ENCODE measurements at places on chromosomes 12 and 14.

- no peak for DNase-seq
Observed at GRCh38 chr12:129496226-129496625, 407.6 kb downstream of the TMEM132D start.

GRCh38 chr12:123743002-123743401 lies 19.1 kb upstream of the DNAH10 start:
- no peak for DNase-seq

DNA sequence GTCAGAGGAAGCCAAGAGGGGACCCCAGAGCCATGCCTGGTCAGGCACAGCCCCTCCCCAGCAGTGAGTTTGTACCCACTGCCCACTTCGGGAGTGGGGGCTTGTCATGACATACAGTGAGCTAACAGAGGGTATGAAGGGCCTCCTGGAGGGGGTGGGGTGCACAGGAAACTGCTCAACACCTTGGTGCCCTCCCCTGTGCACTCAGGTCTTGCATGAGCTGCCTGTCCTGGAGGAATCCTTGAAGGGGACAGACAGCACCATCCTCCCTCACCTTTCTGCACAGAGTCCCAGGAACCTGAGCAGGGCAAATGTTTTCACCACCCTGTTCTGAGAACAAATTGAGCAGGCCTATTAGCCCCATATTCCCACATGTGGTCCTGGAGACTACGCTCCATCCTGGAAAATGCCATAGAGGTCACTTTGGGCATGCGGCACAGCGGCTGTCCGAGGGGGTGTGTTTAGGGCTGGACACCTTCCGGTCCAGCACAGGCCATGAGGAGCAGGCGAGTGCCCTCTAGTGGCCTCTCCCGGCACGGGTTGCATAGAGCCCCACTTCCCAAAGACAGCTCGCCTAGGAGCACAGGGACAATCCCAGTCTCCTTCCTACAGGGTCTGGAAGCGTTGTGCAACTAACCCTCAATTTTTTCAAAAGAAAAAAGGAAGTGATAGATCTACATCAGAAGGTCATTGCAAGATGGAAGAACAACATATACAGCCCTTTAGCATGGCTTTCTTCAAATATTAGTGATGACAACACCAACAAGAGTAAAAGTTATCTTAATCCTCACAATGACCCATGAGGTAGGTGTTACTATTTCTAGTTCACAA lies 31.9 kb upstream of the ZFP36L1 start:
- no peak for DNase-seq

GRCh38 chr12:92434607-92435025 lies 268.2 kb upstream of the PLEKHG7 start:
- no peak for DNase-seq

- no peak for DNase-seq
Observed at GRCh38 chr14:48857366-48857765, 728.8 kb downstream of the RPS29 start.

GRCh38 chr12:51669996-51670395 lies 79.0 kb downstream of the SCN8A start:
- DNase-seq: no peak

DNA sequence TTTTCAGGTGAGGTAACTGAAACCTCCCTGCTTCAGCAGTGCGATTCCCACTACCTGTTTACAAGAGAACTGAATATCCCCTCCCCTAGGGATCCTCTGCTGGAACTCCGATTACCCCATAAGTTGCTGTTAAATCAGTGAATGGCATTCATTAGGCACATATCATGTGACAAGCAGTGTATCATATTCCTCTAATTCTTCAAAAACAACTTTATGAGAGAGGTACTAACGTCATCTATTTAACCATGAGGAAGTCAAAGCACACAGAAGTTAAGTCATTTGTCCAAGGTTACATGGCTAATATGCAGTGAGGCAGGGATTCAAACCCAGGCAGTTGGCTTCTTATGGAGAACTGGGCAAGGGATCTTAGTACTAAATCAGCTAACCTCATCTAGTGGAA lies 43.9 kb upstream of the PCED1B start:
- DNase-seq: no peak

DNA sequence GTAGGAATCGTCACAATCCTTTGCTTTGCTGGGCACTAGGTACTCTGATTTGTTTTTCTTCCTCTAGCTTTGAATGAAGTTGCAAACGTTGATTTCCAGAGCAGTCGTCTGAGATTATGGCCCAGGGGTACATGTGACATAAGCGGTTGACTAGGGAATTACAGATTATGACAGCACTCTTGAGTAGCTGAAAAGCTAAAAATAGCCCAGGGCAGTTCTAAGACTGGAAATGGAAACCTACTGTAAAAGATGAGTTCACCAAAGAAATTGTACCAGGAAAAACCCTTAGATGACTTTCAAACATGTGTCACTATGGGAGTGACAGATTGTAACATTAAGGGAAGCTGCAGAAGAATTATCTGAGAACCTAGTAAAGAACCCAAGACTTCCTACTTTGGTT lies 108.5 kb downstream of the ANO6 start:
- DNase-seq: no peak

DNA sequence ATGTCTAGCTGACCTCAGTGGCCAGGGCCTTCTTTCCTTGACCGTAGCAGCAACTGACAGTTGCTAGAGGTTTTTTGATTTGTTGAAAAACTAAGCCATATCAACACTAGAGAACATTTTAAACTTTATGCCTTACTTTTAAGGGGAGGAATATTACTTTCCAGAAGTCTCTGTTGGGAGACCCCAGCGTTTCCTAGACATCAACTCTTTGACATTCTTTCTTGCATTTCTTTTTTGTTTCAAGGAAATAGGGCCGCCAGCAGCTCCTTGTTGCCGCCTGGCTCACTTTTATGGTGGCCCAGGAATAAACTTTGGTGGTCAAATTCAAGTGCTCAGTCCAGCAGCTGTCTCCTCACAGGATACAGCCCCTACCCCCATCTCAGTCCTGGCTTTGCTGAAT lies 2.5 kb upstream of the HOXC11 start:
- DNase-seq: no peak

- DNase-seq: no peak
Observed at GRCh38 chr12:104643093-104643818, 186.5 kb downstream of the CHST11 start.

- DNase-seq: no peak
Observed at GRCh38 chr12:44240186-44240585, 404.3 kb downstream of the TMEM117 start.

DNA sequence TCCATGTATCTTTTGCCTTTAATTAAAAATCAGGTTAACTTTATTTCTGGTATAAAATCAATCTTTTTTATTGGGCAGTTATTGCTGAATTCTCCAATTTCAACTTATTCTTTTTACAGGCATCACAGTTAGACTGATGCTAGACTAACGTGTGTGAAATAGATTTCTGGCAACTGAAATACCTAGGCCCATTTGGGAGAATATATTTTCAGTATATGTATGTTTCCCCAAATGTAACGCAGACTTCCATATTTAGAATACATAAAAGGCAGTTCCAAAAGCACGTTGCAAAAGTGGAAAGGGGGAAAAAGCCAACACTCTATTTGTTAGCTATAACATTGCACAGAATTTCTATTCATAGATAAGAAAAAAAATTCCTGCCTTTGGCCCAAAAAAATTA lies 297.0 kb downstream of the ATP23 start:
- DNase-seq: no peak

DNA sequence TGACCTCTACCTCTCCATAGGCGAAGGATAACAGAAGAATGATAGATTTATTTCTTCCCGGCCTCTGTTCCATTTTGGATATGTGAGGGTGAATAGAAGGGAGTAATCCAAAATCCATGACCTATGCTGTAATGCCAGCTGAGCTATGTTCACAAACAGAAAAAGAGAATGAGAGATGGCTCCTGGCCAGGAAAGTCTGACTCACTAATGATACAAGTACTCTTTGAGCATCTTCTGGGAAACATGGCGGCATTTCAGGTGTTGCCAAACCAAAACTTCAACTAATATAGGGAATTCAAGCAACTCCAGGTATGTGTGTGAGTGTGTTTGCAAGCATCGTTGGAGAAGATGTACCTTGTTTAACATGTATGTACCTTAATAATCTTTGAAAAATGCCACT lies 55.1 kb downstream of the MED13L start:
- no peak for DNase-seq

GRCh38 chr12:76944892-76945291 lies 66.1 kb upstream of the CSRP2 start:
- no peak for DNase-seq

GRCh38 chr14:63510538-63510937 lies 32.6 kb downstream of the PPP2R5E start:
- peak; percentile 49 for DNase-seq

GRCh38 chr12:56955631-56956256 lies 1.7 kb downstream of the RDH16 start:
- no peak for DNase-seq

- DNase-seq: peak; percentile 21
Observed at GRCh38 chr14:103057372-103058163, at the start of gene CDC42BPB. CDC42BPB (minus strand) TSS chr14:103057549; CDS start chr14:103057173, 376 bp downstream.

DNA sequence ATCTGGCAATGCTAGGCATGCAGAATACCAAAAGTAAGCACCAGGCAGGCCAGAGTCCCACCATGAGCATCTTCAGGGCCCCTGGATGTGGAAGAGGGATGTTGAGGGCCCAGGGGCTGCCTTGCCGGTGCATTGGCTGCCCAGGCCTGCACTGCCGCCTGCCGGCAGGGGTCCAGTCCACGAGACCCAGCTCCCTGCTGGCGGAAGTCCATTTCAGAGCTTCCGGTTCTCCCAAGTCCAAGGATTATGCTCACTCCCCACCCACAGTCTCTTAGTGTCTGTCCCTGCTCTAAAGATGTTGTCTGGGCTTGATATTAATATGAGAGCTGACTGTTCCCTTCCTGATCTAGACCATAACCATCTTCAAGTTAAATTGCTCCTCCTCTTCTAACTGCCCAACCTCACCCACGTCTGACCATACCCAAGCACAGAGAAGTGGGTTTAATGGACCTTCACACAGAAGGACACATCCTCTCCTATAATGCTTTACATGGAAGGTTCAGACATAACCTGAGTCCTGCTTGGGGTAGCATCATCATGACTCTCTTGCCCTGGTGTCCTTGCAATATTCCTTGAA lies 117.4 kb downstream of the DAD1 start:
- DNase-seq: no peak

GRCh38 chr12:122841544-122842321 lies 6.5 kb downstream of the HIP1R start:
- no peak for DNase-seq

GRCh38 chr14:98919434-98919833 lies 352.6 kb downstream of the BCL11B start:
- no peak for DNase-seq

DNA sequence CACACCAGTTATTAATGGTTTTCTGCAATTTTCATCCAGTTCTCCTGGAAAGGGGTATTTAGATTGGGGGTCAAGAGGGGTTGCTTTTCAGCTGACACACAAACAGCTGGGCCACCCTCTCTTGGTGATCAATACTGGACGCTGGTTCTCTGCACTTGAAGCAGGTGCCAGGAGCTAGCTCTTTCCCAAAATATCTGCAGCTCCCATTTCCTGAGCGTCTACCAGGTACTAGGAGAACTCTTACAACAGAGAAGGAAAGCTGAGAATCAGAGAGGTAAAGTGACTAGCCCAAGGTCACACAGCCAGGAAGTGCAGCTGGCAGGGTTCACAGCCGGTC lies 1.2 kb downstream of the TESC start:
- DNase-seq: no peak

- no peak for DNase-seq
Observed at GRCh38 chr12:3263939-3264922, 187.1 kb downstream of the TSPAN9 start.

GRCh38 chr14:104602315-104602932 lies 2.1 kb downstream of the TMEM179 start:
- no peak for DNase-seq

- no peak for DNase-seq
Observed at GRCh38 chr14:61803755-61804154, 41.5 kb downstream of the SNAPC1 start.

- DNase-seq: peak; percentile 72
Observed at GRCh38 chr12:117836999-117837736, 131.6 kb downstream of the KSR2 start.

DNA sequence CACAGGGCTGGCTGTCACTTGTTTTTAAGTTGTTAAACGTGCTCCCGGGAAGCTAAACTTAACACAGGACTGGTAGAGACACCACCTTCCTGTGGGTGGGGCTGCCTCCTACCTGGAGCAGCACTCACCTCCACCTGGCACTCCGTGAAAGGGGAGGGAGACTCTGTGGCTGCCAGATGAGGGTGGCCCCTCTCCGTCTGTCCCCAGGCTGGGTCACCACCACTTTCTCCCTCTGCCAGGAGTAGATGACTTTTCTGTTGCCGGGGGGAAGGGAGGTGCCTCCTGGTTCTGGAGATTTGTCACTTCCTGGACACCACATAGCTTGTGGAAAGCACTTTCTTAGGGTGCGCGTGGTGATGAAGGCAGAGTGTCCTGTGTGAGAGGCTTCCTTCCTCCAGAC lies 81.3 kb downstream of the WDR20 start:
- DNase-seq: no peak

- no peak for DNase-seq
Observed at GRCh38 chr12:25793196-25793595, 165.3 kb upstream of the RASSF8 start.

DNA sequence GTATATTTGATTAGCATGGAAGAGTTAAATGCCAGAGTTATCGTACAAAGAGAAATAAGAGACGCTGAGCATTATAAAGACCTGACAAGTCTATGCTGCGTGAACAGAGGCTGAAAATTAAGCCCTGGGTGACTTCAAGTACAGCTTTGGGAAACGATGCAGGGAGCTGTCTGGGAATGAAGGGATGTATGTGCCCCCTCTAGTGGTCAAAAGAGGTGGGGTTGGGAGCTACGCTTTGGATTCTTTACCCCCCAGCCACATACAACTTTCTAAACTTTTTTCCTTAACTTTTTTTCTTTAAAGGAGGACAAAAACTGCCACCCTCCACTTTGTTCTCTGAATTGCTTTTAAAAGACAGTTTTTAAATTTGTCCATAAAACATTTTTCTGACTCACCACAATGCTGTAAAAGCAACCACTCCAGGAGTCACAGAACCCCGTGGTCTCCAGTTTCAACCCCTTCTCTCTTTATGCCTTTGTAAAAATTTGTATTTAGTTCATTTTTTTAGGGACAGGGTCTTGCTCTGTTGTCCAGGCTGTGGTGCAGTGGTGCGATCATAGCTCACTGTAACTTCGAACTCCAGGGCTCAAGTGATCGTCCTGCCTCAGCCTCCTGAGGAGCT lies 59.4 kb downstream of the ZNF664 start:
- DNase-seq: no peak

DNA sequence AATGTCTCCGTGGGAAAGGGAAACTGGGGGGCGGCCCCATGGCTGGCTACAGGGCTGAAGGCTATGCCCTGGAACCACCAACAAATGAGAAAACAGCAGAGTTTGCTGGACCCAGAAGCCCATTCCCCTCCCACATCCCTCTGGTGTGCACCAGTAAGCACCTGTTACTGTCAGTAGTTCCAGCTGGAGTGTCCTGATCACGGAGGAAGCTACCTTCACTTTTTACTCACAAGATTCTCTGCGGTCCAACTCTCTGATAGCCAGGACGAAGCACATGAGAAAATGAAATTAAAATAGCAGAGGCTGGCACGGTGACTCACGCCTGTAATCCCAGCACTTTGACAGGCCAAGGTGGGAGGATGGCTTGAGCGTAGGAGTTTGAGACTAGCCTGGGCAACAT lies 22.7 kb upstream of the MEG3 start:
- DNase-seq: no peak

GRCh38 chr12:14186193-14186502 lies 179.3 kb upstream of the ATF7IP start:
- DNase-seq: no peak

Measured in CD8-positive, alpha-beta T cell (primary cell).